ENCODE measurements at places on chromosomes 1 and 21. TPM values are rescaled to one million over a fixed set of nuclear protein-coding genes. Genes with fewer than 3 reads are reported as not detected.

DNA sequence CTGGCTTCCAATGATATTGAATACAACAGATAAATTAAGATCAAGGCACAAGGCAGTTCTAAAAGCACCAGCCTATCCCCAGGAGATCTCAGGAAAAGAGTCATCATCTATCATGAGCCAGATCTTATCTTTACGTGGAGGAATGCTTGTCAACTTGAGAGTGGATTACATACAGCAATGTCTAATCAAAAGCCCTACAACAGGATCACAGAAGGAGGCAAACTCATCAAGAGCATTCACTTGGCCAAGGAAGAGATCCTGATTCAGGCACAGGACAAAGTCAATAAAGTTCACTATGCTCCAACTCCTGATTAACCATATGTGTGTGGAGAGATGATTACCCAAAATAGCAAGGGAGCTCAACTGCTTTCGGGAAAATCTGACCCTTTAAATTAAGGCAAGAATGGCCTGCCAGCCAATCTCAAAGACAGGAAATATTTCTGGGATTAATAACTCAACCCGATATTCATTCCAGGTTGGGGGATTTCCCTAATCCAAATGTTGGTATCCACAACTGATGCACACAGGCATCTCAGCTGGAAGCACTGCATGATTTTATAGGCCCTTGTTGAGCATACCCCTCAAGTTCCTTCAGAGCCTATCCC lies 33.7 kb downstream of the TBX15 start:
- DNase-seq, result no peak

DNA sequence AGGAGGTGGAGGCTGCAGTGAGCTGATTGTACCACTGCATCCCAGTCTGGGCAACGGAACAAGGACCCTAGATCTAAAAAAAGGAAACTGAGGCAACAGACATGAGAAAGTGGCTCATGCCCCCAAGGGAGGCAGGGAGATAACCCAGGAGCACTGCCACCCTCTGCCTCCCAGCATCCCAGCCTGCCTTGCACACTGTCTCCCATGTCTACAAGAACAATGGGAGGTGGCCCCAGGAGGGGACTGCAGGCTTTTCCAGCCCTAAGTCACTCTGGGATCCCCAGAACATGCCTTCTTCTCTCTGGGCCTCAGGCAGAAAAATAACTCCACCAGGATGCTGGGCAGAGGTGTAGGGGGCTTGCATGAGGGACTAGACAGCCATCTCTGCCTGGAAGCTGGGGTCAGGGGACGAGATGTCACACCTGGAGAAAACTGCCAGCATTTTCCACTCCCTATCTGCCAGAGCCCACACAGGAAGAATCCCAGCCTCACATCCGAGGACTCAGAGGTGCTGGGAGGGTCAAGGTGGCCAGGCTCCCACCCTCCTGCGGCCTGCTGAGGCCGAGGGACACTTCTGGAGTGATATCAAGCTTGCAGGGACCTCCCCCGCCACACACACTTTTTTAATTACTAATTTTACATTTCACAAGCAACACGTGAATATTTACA lies 21.4 kb downstream of the RUNX3 start:
- no peak for DNase-seq

GRCh38 chr1:148352470-148353053 lies 130.5 kb downstream of the PPIAL4G start:
- no peak for DNase-seq

- DNase-seq, result no peak
These were observed 2.9 kb downstream of the TRIM62 start for GRCh38 chr1:33178836-33179439.

DNA sequence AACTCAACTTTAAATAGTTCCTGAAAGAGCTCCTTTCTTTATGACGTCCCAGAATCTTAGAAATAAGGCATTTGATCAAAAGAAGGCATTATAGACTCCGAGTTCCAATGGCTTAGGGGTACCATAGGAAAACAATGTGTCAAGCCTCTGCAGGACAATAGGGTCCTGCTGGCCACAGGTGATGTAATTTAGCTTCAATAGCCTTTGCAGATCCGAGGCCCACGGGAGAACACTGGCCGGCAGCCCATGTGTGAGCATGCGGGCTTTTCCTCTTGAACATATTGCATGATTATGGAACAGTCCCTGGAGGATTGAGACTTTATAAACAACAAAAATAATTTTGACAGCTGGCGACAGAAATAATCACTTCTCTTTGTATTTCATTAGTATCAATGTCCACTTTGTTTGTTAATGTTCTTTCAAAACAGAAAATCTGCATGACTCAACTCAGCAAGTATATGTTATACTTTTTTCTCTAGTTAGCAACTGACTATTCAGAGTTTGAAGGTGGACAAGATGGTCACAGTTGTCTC lies 49.0 kb upstream of the NR5A2 start:
- DNase-seq, result no peak

- DNase-seq, result no peak
These were observed 30.0 kb upstream of the CRNN start for GRCh38 chr1:152444045-152444444.

- no peak for DNase-seq
These were observed 37.5 kb downstream of the RXRG start for GRCh38 chr1:165407398-165407797.

GRCh38 chr1:70319750-70320149 lies 34.8 kb downstream of the ANKRD13C start:
- DNase-seq, result no peak

DNA sequence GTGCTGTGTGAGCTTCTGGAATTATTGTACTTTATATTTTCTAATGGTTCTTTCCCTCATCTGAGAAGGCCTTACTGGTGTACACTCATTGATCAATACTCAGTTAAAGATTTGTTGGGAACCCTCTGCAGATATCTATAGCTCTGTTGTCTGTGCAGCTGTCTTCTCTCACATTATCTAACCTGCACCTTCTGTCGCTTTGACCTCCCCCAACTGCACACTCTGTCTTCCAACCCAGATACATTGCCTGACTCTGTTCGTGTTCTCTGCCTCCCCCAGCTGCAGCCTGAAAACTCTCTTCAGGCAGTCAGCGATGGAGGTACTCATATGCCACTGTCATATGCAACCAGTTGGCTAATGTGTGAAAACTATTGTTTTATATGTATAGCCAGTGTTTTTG lies 334.3 kb downstream of the NCAM2 start:
- DNase-seq, result no peak

GRCh38 chr1:37721565-37721964 lies 29.2 kb downstream of the CDCA8 start:
- no peak for DNase-seq

- DNase-seq, result no peak
These were observed 6.4 kb upstream of the LGR6 start for GRCh38 chr1:202187041-202187671.

DNA sequence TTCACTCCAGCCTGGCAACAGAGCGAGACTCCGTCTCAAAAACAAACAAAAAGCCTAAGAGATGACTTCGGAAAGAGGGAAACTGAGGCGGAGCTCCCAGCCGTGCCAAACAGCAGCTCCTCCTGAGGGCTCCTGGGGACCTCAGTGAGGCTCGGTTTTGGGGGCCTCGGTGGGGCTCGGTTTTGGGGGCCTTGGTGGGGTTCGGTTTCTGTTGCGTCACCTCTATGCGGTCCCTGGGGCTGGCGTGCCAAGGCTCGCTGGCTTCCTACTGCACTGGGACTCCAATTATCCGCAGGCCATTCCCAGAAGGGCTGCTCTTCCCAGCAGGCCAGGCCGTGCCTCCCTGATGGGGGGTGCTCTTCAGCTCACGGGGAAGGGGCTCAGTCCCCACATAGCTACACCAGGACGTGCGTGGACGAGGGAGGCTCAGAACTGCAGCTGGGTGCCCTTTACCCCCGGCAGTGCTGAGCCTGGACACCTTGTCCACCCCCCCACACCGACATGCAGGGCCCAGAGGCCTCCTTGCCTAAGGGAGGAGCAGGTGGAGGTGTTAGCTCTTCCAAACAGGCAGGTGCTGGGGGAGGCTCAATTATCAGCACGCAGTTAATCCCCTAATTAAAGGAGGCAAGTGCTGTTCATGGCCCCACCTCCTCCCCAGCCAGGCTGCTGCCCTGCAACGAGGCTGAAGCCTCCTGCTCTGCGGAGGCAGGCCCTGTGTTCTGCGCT lies 5.1 kb upstream of the C1orf159 start:
- no peak for DNase-seq

Gene PAPPA2
- total RNA-seq, result 0.64 TPM

Gene KRTAP12-2
- not detected for total RNA-seq

All from ovary (tissue), 10 donors.